ENCODE measurements at places on chromosomes 5 and 9. TPM values are rescaled to one million over a fixed set of nuclear protein-coding genes. Genes with fewer than 3 reads are reported as not detected.
A peak's percentile ranks its signal among the peaks of the same experiment; 100 is the strongest.

DNA sequence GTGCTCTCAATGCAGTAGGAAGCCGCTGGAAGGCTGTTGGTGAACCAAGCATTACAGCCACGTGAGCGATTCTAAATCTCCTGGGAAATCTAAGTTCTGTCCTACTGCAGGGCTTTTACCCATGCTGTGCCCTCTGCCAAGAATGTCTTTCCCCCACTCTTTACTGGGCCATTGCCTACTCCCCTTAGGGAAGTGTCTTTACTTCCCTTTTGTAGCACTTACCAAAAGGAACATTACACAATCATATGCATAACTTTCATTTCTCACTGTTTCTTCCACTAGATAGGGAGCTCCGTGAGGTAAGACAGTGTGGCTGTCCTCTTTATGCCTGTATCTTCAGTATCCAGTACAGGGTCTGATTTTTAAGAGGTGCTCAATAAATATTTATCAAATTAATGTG lies 241.7 kb upstream of the NR4A3 start:
- no peak for DNase-seq

DNA sequence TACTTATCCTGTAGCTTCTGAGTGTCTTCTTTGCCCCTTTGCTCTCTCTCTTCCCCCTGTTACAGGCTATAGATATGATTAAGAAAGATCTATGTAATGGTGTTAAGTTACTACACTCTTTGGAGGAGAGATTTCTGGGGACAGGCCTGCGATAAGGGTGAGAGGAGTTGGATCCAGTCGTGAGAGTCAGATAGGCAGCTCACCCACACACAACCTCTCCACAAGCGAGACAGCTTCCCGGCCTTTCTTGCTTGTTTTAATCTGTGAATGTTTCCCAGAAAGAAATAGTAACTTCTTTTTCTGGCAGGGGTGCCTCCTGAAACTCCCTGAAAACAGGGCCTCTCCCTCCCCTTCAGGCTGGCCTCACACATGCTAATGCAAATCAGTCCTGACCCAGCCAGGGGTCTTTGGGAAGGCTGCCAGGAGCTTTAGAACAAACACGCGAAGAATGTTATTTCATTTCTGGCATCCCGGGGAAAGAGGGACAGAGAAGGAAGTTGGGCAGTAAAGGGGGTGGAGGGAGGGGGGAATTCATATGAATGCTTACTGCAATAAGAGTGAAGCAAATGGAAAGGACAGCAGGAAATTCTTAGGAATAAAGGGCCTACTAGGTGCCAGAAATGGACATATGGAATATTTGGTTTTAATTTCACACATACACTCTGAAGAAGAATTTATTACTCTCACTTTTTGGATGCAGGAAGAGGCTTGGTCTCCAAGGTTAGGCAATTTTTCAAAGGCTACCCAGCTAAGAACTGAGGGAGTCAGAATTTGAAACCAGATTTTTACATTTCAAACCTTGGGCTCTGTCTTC lies 215.8 kb upstream of the TRIM32 start:
- DNase-seq, result no peak

DNA sequence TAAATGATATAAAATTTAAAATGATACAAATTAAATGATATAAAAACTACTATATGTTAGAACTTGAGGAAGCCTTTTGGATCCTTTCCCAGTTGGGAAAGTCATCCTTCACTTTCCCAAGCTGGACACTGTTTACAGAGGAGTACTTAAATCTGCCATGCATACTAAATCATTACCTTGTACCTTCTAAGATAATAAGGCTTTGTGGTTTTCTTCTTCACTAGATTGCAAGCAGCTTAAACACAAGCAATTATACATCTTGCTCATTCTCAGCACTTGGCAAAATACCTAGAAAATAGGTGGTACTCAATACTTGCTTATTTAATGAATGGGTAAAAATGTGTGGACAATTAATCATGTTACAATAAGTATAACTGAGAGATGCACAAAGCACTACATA lies 666.8 kb downstream of the PTPRD start:
- DNase-seq, result peak; percentile 22

DNA sequence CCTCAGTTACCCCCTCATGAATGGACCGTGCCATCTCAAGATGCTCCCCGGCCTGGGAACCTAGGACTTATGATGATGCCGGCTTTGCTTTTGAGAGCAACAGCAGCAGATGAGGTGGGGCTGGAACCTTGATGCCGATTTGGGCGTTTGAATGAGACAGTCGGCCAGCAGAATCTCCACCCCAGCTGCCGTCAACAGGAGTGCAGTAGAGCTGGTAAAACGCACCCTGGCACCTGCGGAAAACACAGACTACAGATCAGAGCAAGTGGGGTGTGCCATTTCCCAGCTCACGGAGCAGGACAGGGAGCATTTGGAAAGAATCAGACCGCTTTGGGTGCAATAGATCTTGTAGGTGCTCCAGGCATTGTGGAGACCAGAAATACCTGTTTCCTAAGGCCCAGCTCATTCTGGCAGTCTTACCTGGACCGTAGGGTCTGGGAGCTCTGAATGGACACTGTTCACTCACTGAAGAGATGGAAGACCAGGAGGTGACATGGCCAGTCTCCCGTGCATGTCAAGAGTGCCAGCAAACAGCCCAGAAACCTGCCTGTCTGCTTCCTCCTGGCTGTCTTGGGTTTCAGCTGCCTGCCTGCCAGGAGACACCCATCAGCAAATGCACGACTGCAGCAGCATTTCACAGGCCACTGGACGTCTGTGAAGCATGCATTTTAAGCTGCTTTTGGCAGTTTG lies 317.7 kb upstream of the IRX4 start:
- no peak for DNase-seq

- DNase-seq, result no peak
Measured at GRCh38 chr5:151004499-151004898, 15.9 kb upstream of the GPX3 start.

PCDHGB3 gene
- total RNA-seq, result 0.81 TPM

- DNase-seq, result no peak
Measured at GRCh38 chr9:3299872-3300271, 225.9 kb downstream of the RFX3 start.

DNA sequence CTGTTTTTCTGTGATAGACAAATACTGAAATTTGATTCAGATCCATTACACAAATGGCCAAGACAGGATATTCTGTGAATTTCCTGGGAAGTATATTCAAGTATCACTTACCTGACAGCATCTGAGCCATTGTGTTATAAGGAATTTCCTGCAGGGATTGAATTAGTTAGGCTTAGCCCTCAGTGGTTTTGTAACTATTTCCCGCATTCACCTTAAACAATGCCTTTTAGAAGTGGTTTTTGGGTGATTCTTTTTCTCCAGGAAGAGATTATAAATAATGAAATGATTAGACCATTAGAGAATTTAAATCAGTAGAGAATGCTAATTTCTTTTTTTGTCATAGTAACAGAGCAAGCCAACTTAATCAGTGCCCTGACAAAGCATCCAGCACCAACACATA lies 30.6 kb downstream of the ITGA1 start:
- no peak for DNase-seq

DNA sequence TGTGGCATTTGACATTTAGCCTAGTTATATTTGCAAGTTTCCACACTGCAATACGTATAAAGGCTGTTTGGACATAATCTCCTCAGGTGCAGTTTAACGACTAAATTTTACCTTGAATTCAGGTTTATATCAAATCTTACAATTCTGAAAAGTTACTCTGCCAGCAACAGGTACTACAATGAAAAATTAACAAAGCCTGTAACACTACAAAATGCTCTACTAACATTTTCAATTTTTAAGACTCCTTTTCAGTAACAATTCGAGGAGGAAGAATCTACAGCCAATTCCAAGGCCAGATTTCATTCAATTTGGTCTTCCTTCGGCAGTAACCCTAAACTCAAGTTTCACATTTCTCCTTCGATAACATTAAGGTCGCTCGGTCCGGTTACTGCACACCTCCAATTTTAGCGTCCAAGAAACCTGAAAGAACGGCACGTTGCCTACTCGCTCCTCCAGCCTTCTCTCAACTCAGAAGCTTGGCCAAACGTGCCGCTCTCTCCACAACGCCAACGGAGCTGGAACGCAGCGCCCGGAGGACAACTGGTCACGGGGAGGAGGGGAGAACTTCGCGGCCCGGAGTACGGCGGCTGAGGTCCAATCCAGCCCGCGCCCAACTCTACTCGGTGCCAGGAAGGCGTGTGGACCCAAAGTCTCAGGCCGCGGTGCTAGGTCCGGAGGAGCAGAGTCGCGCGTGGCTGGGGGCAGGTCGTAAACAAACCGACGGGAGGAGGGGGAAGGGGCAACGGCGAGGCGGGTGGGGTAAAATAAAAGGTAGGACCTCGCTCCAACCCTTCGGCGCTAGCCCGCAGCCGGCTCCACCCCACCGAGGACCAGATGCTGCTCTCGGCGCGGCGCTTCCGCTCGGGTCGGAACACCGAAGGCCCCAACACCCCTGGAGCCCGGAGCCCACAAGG lies 681 bp downstream of the FNIP1 start:
- DNase-seq, result peak; percentile 28

GRCh38 chr9:27198190-27198589 lies 89.2 kb downstream of the TEK start:
- DNase-seq, result no peak

C9orf50 gene
- not detected for total RNA-seq

GRCh38 chr5:10286162-10286861 lies 21.4 kb downstream of the CMBL start:
- no peak for DNase-seq

PWWP2A gene
- total RNA-seq, result 21.0 TPM

DNA sequence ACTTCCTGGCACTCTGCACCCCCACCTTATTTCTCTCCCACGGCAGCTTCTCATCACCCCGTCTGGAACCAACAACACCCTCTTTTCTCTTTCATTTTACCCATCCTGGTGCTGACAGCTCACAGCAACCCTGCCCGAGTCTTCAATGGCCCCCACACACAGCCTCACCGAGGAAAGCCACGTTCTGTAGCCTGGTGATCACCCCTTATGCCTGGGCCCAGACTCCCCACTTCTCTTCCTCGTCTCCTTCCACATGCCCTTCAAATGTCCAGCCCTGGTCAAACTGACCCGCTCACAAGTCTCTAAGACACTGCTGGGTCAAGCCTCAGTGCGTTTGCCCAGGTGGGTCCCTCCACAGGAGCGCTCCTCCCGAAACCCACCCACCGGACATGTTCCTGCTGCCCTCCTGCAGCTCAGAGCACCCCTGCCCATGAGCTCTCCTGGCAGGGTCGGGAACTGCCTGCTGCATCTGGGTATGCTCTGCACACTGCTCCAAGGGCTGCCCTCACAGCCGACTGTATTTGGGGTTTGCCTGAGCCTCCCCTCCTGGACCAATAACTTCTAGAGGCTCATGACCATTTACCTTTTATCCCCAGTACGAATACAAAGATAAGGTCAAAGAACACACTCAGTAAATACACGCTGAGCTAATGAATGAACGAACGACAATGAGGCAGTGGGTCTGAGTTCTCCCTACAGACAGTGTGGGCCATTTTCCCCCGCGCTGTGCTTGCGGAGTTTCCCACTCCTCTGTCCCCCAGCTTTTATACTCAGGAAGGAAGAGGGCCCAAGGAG lies 154.7 kb upstream of the PHYKPL start:
- no peak for DNase-seq
